ENCODE measurements at places on chromosomes 5 and 9.

DNA sequence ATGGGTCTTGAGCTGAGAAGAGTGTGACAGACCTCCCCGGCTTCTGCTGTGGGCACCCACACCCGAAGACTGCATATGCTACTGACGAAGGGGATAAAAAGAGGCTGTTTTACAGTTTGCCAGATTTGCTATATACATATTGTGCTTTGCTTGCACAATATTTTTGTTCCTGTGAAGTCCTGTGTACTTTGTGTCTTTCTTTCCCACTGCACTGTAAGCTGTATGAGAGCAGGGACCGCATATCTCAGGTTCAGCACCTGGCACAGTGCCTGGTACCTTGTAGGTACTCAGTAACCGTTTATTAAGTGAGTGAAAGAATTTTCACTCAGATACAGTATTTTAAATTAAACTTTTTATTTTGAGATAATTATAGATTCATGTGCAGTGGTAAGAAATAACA is 8.2 kb upstream of the GARNL3 start:
- no peak for DNase-seq

- DNase-seq: peak; percentile 82
Measured at GRCh38 chr9:33025572-33026342, 684 bp downstream of the DNAJA1 start.

- DNase-seq: no peak
Measured at GRCh38 chr5:142748568-142749249, 21.5 kb upstream of the ARHGAP26 start.

DNA sequence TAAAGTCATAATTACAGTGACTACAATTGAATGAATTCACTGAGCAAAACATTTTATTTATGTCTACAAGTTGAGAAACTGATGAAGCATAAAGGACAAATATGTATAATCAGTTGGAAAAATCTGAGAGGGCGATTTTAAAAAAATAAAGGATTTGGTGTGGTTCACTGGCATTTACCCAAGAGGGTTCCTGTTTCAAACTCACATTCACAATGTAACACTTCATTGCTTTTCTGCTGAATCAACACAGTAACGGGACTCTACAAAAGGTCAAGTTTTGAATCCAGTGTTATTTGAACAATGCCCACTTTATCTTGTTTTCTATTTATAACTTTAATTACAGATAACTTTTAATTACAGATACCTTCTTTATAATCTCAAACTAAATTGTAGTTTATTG is 138.6 kb downstream of the NUDT12 start:
- DNase-seq: no peak

DNA sequence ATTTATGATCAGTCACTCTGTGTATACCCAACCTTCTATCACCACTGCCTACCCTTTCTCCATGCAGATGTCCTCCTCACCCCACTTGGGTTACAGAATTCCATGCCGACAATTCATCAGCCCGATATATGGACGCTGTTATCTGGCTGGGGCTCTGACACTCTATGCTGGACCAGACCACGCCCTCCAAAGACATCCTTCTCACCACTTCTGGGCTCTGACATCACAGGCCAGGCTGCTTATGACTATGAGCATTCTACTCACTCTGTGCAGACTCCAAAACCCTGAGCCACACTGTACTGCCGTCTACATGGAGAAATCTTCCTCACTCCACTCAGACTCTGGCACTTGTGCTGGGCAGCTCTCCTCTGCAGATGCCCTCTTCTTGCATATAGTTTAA is 7.6 kb upstream of the AK3 start:
- no peak for DNase-seq

GRCh38 chr5:86917117-86917579 is 299.4 kb downstream of the COX7C start:
- DNase-seq: no peak

DNA sequence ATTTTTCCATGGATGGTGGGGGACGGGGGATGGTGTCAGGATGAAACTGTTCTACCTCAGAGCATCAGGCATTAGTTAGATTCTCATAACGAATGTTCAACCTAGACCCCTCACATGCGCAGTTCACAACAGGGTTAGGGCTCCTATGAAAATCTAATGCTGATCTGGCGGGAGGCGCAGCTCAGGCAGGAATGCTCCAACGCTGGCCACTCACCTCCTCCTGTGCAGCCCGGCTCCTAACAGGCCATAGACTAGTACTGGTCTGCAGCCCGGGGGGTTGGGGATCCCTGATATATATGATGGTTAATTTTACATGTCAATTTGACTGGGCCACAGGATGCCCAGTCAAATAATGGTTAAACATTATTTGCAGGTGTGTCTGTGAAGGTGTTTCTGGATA is 199.0 kb upstream of the NR4A3 start:
- no peak for DNase-seq

DNA sequence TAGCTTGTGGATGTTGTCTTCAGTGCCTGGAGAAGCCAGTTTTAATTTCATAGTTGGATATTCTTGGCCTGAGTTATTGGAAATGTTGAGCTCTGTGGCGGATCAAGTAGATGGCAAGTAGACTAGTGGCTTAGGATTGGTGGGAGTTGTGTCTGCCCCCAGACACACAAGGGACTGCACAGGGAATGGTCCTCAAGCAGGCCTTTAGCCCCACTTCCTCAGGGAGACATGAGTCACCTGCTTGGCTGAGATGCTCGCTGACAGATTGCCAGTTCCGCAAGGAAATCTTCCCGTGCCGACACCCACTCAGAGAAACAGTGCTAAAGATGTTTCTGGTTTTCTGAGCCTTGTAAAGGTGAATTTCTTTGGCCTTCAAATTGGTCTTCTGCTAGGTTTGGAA is 18.8 kb upstream of the CATSPER3 start:
- DNase-seq: no peak

DNA sequence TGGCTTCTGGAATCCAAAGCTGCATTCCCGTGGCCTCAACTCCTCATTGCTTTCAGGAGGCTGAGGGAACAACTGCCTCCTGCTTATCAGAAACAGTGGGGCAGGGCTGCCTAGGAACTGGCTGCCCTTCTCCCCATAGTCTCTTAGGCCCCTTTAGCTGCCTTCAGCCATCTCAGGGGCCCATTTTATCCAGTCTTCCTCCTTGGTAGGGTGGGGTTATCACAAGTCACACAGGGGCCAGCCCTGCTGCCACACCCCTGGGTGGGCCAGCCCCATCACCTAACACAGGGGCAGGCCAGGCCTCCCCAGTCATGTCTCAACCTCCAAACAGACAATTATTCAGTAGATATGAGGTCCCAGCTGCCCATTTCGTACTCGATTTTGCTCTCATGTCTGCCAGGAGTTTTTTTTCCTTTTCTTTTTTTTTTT is 3.9 kb downstream of the ALAD start:
- DNase-seq: no peak

DNA sequence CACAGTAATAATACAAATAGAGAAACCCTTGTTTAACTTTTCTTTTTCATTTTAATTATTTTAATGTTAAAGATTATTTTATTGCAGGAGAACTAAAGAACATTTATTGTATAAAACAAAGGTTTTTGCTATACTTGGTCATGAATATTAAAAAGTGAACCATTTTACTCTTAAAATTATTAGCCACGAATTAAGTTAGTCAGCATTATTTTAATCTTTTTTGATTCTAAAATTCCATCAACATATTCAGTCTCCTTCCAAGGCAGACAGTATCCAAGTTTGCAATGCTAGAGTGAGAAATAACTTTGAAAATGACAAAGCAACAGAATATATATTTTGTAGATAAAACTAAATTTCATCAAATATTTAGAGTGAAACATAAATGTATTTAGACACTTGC is 110.7 kb upstream of the CDH18 start:
- no peak for DNase-seq

DNA sequence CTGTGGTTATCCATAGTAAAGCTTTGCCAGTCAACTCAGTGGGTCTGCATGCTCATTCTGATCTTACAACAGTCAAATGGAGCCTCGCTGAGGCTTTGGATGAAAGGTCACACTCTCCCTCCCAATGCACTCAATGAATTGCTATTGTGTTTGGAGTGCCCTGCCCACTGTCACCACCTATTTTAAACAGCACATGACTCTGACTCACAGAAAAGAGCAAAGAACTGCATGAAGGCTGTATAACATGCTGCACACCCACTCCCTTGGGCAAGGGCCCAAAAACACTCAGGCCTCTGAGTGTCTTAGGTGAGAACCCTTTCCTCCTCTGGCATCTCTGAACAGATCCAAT is 118.7 kb upstream of the CCDC112 start:
- DNase-seq: no peak

DNA sequence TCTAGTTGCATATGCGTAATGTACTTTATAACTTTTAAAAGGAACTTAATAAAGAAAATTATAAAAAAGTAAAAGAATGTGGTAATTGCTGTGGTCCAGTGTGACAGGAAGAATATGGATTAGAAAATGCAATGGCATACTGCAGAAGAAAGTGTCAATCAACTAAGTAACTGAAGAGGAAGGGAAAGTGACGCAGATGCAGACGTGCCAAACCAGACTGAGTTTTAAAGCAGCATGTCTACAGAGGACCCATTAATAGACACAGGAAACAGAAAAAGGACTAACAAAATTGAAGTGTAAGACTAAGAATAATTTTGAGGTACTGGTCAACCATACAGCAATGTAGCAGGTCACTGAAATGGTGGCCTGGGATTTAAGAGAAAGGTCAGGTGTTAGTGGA is 73.3 kb downstream of the DPYSL3 start:
- no peak for DNase-seq

- no peak for DNase-seq
Measured at GRCh38 chr9:4116071-4116581, 183.7 kb downstream of the GLIS3 start.

GRCh38 chr9:23812673-23813072 is 13.4 kb downstream of the ELAVL2 start:
- no peak for DNase-seq

DNA sequence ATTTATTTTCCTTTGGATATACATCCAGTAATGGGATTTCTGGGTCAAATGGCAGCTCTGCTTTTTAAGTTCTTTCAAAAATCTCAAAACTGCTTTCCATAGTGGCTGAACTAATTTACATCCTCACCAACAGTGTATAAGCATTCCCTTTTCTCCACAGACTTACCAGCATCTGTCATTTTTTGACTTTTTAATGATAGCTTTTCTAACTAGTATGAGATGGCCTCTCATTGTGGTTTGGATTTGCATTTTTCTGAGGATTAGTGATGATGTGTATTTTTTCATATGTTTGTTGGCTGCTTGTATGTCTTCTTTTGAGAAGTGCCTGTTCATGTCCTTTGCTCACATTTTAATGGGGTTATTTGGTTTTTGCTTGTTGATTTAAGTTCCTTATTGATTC is 90.0 kb upstream of the HMHB1 start:
- no peak for DNase-seq

GRCh38 chr5:67092535-67092934 is 104.1 kb downstream of the CD180 start:
- no peak for DNase-seq

DNA sequence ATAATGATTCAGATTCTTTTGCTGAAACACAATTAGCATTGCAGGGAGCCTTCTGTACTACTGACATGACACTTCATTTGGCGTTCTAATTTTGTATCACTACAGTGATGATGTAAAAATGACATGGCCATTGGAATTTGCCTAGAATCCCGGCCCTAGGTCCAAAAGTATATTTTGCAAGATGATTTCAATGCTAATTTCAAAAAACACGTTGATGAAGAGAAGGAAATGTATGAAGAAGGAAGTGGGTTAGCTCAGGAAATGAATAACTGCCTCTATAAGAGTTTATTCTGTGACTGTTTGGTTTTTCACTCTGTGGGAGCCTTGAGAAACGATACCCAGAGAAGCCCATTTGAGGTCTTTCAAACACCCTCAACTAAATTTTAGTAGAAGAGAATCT is 59.3 kb downstream of the OSTF1 start:
- no peak for DNase-seq

DNA sequence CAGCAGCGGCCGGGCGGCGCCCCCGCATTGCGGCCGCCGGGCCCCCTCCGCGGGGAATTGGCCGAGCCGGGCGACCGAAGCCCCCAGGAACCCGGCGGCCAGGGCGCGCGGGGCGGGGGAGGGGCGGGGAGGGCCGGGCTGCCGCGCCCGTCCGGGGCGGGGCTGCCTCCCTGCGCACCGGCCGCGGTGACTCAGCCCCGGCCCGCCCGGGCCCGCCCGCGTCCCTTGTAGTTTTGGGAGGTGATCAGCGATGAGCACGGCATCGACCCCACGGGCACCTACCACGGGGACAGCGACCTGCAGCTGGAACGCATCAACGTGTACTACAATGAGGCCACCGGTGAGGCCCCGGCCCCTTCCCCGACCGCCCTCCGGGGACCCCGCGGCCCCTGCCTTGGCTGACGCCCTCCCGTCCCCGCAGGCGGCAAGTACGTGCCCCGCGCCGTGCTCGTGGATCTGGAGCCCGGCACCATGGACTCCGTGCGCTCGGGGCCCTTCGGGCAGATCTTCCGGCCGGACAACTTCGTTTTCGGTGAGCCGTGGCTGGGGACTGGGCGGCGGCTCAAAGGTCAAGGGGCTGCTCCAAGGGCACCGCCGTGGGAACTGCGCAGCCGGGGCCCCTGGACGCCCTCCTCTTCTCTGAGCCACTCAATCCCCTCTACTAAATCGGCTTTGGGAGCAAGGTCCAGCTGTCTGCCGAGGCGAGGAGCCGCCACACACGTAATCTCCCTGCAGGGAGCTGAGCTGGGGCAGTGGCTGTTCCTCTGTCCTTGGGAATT is 592 bp downstream of the TUBB4B start:
- DNase-seq: no peak

DNA sequence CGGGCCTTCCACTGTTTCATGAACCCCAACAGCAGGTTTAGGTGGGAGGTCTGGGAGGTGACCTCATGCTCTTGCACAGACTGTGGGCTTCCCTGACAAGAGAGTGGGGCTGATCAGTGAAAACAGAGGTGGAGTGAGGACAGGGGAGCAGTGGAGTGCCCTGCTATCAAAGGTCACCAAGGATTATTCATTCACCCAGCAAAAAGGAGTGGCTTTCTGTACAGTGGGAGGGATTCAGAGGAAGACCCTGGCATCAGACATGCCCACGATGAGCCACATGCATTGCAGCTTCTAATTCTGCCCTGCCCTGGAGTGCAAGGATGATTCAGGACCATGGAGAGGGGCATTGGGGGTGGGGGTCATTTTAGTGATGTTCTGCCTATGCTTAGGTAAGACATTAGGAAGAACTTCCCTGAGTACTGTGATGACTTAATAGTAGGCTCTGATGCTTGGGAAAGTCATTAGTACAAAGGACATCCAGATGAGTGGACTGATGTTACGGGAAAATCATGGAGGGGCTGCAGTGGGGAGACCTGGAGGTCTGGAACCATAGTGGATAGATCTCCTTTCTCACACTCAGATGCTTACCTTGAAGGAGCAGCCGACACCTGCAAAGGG is 12.8 kb downstream of the TRAF1 start:
- DNase-seq: no peak

GRCh38 chr9:85151741-85152140 is 482.2 kb downstream of the NTRK2 start:
- no peak for DNase-seq

DNA sequence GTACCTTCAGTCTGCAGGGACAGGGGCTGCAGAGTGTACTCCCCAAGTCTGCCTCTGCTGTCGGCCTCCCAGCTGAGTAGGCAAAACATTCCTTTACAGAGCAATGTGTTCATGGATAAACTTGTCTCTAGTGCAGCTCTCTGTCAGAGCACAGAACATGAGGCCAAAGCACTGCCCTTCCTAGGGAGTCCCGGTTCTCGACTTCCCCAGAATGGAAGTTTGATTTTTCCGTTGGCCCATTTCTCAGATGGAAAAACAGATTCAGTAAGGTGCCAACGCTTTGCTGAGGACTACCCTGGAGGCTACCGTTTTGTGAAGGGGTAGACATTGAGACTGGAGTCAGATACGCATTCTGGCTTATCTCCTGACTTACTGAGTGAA is 422 bp upstream of the TRIM32 start:
- DNase-seq: no peak

- no peak for DNase-seq
Measured at GRCh38 chr5:94243612-94244011, 374.8 kb downstream of the KIAA0825 start.

- no peak for DNase-seq
Measured at GRCh38 chr9:116096853-116097252, 56.7 kb upstream of the PAPPA start.

Data from ecto neural progenitor cell (in vitro differentiated cells).